ENCODE measurements at places on chromosomes 12 and 14.

- no peak for DNase-seq
Observed at GRCh38 chr14:68695856-68696255, 97.0 kb downstream of the ZFP36L1 start.

- DNase-seq: no peak
Observed at GRCh38 chr14:33510991-33511390, 439.9 kb downstream of the EGLN3 start.

DNA sequence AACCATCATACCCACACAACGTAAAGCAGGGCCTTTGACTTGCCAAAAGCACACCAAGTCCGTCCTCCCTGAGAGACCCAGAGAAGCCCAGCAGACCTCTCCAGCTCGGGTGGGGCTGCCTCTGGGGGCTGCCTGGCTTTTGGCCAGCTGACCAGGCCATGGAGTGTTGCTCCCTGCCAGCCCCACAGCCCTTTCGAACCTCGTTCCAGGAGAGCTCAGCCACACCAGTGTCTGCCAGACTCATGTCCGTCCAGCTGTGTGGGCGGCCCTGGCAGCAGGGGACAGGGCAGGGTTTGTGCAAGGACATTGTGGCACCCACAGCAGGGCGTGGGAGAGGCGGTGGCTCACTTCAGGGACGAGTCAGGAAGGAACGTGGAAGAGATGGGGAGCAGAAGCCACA lies 22.6 kb upstream of the IRF2BPL start:
- no peak for DNase-seq

- no peak for DNase-seq
Observed at GRCh38 chr14:101178184-101179072, 274.9 kb upstream of the RTL1 start.

DNA sequence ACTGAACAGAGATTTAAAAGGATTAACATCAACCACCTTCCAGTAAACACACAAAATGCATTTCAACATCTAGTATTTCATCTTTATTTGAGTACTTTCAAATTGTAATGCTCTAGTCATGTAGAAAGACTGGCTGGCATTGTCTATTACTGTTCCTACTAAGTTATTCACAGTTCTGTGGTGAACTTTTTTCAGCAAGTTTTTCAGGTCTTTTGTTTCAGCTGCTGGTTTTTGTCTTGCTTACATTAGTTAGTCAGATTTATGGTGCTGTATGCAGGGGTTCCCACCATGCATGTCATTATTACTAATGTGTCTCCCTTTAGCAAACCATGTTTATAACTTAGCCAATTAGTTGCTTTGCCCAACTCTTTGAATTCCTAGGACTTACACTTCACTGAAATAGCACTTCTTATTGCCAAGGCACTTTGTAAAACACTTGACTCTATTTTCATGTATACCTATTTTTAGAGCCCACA lies 253.4 kb upstream of the KITLG start:
- no peak for DNase-seq

DNA sequence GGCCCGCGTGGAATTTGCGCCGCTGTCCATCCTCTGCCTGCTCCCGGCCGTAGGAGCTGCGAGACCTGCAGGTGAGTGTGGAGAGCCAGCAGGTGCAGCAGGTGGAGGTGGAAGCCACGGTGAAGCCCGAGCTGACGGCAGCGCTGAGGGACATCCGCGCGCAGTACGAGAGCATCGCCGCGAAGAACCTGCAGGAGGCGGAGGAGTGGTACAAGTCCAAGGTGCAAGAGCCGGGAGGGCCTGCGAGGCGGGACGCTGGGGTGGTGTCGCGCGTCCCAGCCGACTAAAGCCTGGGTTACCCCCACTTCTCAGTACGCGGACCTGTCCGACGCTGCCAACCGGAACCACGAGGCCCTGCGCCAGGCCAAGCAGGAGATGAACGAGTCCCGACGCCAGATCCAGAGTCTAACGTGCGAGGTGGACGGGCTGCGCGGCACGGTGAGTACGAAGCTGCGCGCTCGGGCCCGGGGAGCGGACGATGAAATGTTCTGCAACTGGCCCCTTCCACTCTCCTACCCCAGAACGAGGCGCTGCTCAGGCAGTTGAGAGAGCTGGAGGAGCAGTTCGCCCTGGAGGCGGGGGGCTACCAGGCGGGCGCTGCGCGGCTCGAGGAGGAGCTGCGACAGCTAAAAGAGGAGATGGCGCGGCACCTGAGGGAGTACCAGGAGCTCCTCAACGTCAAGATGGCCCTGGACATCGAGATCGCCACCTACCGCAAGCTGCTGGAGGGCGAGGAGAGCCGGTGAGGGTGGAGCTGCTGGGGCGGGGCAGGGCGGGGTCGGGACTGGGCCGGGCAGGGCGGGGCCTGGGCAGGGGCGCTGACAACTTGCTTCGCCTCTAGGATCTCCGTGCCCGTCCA lies 2.1 kb downstream of the PRPH start:
- no peak for DNase-seq

DNA sequence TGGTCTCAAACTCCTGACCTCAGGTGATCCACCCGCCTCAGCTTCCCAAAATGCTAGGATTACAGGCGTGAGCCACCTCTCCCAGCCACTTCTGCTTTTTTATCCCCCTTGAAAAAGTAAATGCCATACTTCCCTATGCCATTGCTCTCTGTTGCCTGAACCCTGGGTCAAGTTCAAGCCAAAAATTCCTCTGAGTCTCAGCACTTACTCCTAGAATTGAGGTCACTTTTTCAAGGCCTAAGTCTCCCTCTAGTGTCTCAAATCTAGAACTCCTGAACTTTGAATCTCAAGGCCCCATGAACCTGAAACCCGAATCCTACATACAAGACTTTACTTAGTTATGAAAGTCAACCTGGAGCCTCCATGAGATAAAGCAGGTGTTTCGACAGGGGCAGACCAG lies 1.4 kb upstream of the APOBEC1 start:
- no peak for DNase-seq

DNA sequence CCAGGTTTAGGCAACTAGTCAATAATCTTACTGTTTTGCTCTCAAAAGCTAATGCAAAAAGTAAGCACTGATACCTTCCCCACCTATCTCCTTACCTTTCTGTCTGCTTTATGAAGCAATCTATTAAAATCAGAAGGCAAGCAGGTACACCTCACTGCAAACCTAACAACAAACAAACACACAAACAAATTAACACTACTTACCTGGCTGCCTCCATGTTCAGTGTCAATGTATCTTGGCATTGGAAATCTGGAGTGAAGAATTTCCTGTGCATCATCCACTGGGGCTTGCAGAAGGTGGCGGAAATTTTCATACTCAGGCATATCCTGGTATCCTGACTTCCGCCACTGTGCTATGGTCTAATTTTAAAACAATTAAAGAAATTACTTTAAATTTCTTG lies 62.5 kb downstream of the SEC23A start:
- DNase-seq: no peak

DNA sequence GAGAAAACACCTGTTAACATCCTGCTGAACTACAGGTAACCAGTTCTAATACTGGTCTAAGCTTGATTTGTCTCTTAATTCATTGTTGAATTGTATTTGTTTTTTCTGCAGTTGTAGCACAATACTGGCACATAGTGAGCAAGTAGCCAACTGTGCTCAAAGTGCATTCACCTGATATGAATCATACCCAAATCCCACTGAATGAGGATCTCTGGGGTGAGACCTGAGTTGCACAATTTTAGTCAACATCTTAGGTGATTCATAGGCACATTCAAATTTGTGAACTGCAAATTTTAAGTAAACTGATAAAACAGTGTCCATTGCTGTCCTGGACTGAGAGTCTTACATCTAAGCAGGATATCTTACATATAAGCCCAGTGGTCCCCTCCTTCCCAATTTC lies 12.8 kb downstream of the KCNC2 start:
- DNase-seq: no peak

- DNase-seq: no peak
Observed at GRCh38 chr14:69808919-69809808, 12.1 kb upstream of the SLC10A1 start.

DNA sequence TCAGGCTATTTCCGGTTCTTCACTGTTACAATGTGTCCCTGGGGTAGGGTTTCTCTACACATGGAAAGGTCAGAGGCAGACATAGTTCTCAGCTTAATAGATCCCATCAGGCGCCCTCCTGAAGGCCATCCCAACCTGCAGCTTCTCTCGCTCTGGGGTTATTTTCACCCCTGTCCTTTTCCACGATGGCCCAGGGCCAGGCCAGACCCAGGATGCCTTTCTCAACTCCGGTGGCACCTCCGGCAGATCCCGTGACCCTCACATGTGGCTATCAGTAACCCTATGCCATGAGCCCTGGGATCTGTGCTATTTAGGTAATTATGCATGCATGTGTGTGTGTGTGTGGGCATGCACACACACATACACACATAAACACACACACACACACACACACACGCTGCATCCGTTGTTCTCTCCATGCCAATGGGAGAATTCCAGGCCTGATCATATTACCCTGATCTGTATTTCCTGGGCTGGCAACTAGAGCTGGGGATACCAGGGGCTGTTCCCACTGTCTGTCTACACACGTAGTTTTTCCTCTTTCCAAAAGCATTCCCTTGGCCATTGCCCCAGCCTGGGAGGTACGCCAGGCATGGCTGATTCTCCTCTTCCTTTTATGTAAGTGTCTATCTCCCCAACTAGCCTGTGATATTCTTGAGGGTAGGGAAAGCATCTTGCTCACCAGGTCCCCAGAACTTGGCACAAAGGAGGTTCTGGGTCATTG lies 51.2 kb upstream of the NOS1 start:
- DNase-seq: no peak

GRCh38 chr14:32018391-32019092 lies 58.6 kb upstream of the ARHGAP5 start:
- no peak for DNase-seq

DNA sequence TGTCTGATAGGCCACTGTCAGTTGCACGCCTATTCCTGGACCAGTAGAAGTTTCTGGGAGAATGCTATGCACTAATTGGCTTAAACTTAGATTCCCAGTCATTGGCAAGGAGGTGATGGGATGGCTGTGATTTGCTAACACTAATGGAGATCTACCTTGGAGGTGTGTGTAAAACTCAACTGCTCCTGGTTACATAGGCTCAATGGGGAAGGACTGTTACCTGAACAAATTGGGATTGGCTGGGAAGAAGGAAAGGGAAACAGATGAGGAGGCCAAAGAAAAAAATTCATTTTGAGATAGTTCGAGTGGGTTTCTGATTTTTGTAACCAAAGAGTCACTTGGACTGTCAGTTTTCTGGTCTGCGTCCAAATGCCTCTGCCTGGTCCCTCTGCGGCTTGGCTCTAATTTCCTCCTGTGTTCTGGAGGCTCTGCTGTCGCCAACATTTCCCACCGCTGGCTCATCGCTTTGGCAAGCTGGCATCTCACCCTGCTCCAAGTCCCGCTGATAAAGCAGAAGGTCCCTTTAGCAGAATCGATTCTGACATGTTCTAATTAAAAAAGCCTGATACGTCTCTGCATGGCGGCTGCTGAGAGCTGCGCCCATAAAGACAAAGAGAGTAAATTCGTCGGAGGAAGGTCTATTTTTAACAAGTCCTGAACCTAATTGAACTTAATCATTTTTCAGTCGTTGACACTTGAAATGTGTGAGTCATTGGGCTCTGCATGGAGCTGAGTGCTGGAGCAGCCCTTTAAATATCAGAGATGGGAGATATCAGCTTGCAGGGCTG lies 2.0 kb upstream of the CCDC63 start:
- DNase-seq: no peak

DNA sequence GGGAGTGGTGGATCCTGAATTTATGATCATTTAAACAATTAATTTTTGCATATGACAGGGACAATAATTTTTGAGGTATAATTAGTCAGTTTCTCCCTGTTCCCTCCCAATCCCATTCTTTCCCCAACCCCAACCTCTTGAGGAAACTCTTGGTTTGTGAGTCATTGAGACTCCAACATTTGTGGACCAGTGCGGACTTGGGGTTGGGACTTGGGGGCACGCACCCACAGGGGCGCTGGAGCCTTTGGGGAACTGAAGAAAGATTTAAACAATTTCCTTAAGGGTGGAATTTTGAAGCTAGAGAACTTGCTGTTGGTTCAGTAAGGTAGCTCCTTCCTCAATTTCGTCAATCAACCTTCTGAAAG lies 17.4 kb upstream of the PTGR2 start:
- no peak for DNase-seq

- DNase-seq: no peak
Observed at GRCh38 chr14:88473791-88474190, 81.0 kb downstream of the PTPN21 start.

DNA sequence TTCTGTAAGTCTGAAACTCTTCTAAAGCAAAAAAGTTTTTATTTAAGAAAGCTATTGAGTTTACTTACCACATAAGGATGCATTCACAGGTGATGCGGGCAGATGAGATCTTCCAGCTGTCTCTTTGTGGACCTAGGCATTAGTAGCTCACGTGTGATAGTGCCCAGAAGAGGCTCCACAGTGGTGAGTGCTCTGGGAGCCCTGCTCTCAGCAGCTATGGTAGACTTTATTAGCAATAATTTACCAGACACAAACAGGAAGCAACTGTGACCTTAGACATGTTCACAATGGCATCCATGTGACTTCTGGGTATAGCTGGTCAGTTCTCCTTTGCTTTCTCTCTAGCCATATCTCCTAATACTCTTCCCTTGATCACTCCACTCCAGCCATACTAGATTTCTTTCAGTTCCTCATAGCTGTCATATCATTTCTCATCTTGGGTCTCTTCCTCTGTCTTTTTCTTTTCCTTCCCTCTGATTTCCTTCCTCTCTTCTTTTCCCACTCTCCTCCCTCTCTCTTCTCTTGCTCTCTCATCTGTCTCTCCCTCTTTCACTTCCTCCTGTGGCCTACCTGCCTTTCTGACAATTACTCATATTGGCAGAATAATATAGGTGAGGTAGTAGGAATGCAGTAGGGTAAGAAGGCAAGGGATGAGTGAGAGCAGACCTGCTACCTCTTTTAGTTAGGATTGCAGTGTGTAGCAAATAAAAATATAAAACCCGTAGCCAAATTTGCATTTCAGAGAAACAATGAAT lies 75.2 kb upstream of the SCAF11 start:
- DNase-seq: no peak

DNA sequence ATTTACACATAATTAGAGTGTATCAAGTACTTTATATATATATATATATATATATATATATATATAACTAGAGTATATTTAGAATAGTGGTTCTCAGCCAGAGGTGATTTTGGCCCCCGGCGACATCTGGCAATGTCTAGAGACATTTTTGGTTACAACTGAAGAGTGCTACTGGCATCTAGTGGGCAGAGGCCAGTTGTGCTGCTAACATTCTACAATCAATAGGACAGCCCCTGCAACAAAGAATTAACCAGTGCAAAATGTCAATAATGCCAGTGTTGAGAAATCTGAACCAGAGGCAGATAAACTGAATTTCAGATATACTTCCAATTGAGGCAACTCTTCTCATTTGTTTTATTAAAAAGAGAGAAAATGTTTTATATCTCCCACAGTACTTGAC lies 8.9 kb downstream of the GTF2A1 start:
- DNase-seq: no peak

- no peak for DNase-seq
Observed at GRCh38 chr12:125243811-125244210, 178.6 kb downstream of the AACS start.

DNA sequence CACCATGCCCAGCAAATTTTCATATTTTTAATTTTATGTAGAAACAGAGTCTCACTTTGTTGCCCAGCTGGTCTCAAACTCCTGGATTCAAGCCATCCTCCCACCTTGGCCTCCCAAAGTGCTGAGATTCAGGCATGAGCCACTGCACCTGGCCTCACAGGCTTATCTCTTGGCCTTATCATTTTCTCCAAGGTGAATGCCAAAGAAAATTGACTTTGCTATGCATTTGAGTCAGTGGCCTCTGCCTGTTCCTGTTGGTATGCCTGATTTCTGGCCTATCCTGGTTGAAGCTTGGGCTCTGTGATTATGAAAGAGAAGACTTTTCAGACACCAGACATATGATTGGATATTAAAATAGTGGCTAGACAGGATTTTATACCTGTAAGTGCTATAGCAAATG lies 34.2 kb downstream of the MANSC1 start:
- no peak for DNase-seq

GRCh38 chr14:21704338-21704737 lies 30.7 kb upstream of the OR4E1 start:
- no peak for DNase-seq
